Activated CD4-positive, CD25-positive, alpha-beta regulatory T cell treated with anti-CD3 and anti-CD28 coated beads, Interleukin-2, amount 50 U/mL, for 16 hours (primary cell): ENCODE measurements at places on chromosomes 11 and 22.

- no peak for DNase-seq
Measured at GRCh38 chr11:26297189-26297975, 34.5 kb upstream of the ANO3 start.

- DNase-seq: no peak
Measured at GRCh38 chr22:42461511-42461910, 29.3 kb upstream of the NFAM1 start.

- DNase-seq: no peak
Measured at GRCh38 chr11:64294774-64295173, 3.7 kb downstream of the KCNK4 start.

- no peak for DNase-seq
Measured at GRCh38 chr22:33099593-33099992, 41.4 kb upstream of the SYN3 start.

- no peak for DNase-seq
Measured at GRCh38 chr11:35427071-35427470, 7.7 kb upstream of the SLC1A2 start.

DNA sequence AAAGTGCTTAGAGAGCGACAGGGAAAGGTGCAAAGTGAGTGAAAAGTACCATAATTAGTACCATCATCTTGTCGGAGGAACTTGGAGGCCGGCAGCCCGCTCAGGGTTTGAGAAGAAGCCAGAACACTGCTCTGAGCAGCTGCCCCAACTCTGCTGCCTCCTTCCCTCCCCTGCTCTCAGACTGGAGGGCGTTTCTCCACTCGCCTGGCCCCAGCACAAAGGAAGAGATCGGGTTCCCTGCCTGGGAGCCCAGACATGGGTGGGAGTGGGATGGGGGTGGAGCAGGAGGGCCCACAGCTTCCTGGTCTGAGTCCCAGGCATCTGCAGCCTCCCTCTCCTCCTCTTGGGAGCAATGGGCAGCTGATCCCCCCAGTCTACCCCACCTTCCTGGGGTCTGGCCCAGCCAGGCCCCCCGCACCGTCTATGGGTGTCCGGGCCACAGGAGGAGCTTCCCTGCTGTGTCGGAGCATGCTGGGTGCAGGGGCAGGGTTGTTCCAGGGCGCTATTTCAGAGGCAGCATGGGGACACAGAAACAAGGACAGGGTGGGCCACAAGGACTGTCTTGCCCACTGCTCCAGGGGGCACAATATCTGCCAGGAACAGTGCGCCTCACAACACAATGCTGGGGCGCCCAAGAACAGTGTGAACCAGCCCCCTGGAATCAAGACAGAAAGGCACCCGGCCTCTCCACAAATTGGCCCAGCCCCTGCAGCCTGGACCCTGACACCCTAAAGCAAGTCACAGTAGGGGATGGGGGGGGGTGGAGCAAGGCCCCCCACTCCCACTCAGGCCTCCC lies 4.8 kb downstream of the LIF start:
- no peak for DNase-seq

DNA sequence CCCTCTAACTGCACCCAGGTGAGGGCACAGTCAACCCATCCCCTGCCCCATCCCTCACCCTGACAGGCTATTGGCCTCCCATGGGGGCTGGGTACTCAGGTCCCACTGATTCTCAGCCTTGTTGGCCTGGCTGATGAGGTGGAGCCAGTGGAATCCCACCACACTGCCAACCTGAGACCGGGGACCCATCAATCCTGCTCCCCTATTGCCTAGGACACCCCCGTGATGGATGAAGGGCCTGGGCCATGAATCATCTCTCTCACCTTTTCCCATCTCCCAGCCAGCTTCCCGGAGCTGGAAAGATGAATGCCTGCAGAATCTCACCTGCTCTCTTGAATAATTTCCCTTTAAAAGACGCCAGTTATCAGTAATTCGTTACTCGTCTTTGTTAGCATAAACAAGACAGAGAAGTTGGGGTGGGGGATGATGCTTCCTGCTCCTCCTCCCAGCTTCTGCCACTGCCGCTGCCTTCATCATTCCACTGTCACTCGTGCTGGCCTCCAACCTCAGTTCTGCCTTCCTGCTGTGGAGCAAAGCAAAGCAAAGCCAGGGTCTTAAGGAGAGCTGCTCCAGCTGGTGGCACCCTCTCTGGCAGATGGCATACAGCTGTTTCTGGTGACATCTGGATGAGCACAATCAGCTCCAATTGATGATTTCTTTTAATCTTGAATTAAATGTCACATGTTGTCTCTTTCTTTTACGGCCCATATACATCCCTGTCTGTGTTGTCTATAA lies 204.0 kb upstream of the NECTIN1 start:
- no peak for DNase-seq

GRCh38 chr11:62925745-62926679 lies 4.8 kb upstream of the CHRM1 start:
- no peak for DNase-seq

GRCh38 chr11:81725701-81726100 lies 1008.0 kb downstream of the FAM181B start:
- DNase-seq: no peak

DNA sequence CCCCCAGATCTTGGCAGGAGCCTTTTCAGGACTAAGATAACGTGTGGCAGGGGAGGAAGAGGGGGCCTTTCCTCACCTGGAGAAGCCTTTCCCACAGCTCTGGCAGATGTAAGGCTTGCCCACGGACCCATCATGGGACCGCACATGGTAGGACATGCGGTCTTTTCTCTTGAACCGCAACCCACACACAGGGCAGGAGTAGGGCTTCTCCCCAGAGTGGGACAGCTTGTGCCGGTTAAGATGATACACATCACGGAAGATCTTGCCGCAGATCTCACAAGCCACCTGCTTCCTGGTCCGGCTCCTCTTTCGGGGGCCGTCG lies 1.9 kb downstream of the PATZ1 start:
- no peak for DNase-seq

GRCh38 chr11:120141113-120141767 lies 3.3 kb upstream of the TRIM29 start:
- DNase-seq: no peak

DNA sequence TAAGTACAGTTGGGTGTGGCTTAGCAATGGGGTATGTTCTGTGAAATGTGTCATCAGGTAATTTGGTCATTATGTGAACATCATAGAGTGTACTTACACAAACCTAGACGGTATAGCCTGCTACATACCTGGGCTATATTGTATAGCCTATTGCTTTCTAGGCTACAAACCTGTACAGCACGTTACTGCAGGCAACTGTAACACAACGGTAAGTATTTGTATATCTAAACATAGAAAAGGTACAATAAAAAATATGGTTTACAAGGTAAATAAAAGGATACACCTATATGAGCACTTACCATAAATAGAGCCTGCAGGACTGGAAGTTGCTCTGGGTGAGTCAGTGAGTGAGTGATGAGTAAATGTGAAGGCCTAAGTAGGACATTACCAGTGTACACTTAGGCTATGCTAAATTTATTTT lies 73.1 kb upstream of the GDPD4 start:
- DNase-seq: no peak

DNA sequence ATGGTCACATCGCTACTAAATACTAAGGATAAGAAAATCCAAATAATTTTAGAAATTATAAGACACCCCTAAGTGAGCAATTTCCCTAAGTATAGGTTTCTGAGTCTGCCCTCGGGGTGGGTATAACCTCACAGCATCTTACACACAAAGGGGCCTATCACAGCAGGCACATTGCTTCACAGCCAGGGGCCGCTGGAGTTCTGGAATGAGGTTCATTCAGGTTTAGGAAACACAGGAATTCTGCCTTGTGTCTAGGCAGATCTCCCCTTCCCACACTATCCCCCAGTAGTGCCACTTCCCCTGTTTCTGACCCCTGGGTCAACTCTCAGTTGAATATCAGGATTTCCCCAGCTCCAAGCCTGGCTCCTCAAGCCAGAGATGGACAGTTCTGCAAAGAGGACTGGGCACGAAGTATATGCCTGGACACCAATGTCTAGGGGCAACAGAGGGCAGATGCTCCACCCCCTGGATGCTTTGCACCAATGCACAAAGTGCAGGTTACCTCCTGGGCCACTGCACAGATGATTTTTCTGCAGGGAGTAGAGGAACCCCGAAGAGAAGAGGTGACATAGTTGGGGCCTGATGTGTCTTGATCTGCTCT lies 11.4 kb downstream of the TUBA8 start:
- DNase-seq: no peak

DNA sequence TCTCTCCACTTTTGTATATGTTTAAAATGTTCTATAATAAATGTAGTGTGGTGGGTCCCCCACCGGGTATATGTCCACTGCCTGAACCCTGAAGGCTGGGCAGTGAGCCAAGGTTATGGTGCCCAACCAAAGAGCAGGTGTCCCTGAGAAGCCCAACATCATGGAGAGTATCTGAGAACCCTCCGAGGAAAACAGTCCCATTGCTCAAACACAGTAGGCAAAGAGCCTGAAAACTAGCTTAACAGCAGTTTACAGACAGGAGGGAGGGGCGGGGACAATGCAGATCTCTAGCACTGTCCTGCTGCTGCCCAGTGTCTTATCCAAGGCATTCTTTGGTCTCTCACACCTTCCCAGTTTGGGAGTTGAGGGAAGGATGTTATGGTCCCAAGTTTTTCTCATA lies 91.0 kb downstream of the TMPRSS5 start:
- DNase-seq: no peak

DNA sequence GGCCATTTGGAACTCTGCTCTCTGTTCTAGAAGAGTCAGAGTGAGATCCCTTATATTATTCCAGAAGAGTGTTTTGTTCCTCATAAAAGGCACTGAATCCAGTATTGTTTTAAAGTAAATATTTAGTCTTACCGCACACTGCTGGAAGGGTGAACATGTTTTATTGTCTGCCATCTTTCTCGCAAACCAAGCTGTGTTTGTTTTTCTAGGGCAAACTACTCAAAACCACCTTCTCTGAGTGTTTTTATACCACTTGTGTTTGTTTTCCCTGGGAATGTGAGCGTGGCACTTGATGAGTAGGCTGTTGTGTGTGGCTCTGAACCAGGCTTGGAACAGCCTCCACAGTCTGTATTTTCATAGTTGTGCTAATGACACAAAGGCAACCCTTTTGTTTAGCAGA lies 89.8 kb downstream of the DBX1 start:
- DNase-seq: no peak

DNA sequence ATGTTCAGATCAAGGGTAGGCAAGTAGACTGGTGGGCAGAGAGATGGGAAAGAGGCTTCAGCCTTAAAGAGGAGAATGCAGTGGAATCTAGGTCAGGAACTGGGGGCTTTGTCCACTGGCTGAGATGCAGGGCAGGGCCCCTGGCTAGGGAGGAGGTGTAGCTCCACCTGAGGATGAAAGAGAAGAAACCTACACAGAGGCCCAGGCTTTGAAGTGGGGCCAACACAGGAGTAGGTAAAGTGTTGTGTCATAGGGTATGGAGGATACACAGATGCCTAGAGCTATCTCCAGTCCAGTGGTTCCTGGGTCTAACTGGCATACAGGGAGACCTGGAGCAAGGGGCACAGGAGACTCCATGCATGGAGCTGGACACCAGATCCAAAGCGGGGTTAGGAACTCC lies 73.5 kb downstream of the RASSF10 start:
- no peak for DNase-seq

GRCh38 chr22:46090631-46091201 lies 59.6 kb upstream of the PPARA start:
- DNase-seq: no peak

DNA sequence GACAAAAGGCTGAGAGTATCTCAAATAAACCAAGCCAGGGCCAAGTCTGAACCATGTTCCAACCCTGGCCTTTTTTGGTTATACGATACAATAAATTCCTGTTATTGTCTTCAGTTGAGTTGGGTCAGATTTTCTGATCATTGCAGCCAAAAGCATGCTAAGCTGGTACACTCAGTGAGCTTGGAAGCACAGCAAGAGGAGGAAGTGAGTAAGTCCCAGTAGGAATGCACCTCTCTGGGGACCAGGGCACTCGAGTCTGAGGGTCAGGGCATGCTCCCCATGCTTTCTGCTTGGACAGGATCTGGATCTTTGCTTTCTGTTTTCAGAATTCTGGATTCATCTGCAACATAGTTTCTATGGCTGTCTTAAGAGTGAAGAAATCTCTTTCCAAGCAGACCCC lies 73.1 kb downstream of the TMPRSS5 start:
- DNase-seq: no peak

DNA sequence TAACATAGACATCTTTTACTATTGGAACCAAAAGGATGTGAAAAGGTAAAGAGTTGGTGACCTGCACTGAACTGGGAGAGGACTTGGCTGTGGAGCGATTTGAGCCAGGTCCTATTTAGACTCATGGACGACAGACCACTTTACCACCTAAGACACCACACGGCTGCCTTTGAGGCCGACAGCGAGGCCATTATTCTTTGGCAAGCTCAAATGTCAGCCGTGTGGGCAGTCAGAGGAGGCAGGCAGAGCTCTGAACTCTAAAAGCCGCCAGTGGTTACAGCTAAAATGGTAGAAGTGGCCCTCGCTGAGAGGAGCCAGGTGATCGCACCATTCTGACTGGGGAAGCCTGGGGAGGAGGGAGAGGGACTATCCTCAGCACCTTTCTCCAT lies 50.5 kb downstream of the SCUBE1 start:
- no peak for DNase-seq
